ENCODE measurements at places on chromosomes 4 and X. TPM values are rescaled to one million over a fixed set of nuclear protein-coding genes. Genes with fewer than 3 reads are reported as not detected.

DNA sequence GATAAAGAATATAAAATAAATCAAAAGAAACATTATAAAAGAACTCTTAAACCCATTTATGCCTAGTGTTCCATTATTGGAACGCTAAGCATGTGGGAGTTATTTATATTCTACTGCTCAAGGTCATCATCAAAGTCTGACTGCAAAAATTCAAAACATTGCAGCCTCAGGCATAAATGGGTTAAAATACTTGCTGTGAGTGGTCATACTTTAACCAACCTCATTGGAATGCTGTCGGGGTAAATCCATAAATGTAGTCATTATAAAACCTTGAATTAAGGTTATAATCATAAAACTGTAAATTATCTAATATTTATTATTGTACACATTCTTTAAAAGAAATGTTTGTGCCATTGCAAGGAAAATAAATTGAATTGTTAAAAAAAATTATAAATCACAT lies 55.0 kb downstream of the RPS6KA6 start:
- no peak for DNase-seq

DNA sequence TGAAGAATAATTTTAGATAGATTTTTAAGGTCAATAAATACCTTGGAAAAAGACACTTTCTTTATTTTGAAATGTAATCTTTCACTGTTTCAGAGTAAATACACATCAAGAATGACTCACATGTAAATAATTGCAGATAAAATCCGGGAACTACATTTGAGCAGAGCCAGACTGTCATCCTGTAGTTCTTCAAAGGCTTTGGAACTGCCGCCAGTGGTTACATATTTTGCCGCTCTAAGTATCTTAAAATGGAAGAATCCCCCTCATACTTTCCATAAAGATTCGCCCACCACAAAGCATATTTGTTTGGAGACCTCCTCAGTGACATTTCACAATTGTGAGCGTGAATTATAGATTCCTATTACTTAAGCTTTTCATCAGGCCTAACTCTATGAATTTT lies 607.8 kb upstream of the ZFP42 start:
- DNase-seq, result no peak

DNA sequence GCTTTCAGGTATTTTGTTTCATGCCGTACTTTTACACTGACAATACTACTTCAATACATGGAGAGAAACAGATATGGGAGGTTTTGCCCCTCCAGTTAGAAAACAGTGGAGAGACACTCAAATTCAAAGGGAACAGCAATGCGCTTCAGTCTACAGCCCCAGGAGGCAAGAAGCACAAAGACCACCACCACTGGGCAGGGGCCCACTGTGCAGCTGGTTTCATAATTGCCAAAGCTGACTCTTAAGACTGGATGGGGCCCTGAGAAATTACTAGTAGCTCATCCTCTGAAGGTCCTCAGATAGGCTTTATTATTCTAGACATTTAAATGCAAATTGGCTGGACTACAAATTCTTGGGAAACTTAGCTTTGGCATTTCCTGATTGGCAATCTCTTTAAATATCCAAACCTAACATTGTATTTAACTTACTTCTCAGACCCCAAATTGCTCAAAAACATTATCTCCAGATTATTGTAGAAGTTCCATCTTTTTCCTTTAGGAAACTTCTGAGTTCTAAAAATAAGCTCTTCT lies 85.9 kb upstream of the GPR34 start:
- no peak for DNase-seq

DNA sequence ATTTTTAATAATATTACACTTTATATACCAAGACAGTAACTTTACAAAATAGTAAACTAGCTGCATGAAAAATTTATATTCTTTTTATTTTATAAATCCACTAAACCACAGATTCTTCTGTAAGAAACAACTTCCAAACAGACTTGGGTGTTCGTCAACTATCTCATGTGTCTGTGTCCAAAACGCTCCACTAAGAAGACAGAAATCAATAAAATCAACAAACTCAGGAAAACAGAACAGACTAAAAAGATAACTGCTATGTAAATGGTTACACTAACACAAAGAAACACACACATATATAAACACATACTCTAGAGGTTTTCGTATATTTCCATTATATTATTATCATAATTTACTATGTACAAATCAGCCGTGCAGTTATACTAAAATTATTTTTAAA lies 158.4 kb downstream of the PPP3CA start:
- no peak for DNase-seq

DNA sequence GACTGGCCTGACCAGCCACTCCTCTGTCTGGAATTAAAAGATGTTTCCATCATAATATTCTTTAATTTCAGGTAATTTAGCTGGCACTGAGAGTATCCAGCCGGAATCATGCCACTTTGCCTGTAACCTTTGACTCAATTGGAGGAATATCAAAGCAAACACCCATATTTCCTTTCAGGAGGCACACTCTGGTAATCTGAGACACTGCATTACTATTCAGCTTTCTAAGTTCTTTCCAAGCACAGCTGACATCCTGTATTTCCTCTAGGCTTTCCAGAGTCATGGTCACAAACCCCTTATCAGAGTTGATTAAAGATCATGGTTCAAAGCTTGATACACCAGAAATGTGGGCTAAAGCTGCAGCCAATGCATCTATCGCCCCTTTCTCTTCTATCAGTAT lies 29.3 kb downstream of the INTS12 start:
- no peak for DNase-seq

GRCh38 chr4:79132826-79133225 lies 193.0 kb downstream of the NAA11 start:
- DNase-seq, result no peak

DNA sequence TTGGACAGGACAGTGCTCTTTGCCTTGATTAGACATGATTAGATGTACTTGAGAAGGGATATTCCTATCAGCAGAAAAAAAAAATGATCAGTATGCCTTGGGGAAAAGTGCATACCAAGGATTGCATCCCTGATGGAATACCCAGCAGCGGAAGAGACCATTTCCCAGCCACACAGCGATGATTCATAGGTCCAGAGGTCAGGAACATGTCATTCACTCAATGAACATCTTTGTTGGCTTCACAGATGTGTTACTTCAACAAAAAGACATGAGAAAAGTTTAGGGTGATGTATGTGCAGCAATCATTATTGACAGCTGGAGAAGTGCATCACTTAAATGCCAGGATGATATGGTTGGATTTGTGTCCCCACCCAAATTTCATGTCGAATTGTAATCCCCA lies 293.5 kb downstream of the ZNF674 start:
- DNase-seq, result no peak

DIPK2B gene
- total RNA-seq, result 22.1 TPM
